ENCODE measurements at places on chromosomes 6 and 20.

- DNase-seq, result peak; percentile 15
Measured at GRCh38 chr6:126657561-126658175, 317.8 kb downstream of the CENPW start.

GRCh38 chr20:48626226-48626937 is 201.4 kb downstream of the PREX1 start:
- DNase-seq, result peak; percentile 46

DNA sequence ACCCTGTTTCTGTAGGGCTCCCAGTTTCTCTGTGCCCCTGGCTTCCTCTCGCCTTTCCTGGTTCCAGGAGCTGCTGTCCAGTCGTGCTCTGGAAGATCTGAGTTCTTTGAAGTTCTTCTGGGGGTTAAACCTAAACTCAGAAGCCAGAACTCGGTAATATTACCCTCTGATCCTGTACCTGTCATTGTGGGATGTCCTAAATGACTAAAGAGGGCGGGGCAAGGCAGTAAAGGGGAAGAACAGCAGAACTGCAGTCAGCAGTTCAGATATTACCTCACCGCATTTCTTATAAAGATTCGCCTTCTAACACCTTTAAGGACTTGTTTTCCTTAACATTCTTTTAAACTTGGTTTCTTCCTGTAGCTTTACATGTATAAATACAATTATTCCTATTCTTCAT is 63.9 kb downstream of the FAM120B start:
- no peak for DNase-seq

DNA sequence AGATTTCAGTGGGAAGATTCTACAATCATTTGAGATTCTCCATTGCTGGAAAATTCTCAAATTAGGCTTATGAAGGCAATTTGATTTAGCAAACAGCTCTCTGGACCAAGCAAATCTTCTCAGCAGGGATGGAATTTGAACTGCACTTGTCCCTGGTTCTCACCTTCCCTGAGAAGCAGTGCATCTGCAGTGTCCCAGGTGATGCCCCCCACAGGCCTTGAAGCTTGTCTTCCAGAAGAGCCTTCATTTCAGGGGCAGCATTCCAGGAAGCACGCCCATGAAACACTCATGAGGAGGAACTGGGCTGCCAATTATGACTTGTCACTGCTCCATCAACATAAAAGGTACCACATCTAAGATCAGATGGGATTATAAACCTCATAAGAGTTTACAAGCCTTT is 82.8 kb upstream of the HDAC2 start:
- DNase-seq, result no peak

DNA sequence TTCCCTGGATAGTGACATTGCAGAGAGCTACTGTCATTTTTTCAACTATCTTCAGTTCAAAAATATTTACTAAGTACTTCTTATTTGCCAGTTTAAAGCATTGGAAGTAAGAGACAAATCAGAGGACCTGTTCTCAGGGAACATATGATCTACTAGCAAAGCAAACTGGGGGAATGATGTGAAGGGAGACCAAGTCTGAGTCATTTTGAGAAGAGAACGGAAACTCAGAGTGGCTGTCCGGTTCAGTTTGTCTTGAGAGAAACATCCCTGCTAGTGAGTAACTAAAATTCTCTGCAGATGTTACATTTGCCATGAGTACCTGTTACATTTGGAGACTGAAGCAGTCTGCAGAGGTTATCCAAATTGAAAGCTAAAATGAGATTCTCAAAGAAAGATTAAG is 118.3 kb downstream of the KCNQ5 start:
- no peak for DNase-seq

- DNase-seq, result no peak
Measured at GRCh38 chr6:170487707-170488329, 65.3 kb downstream of the PSMB1 start.
